ENCODE measurements at places on chromosomes 7 and 10. TPM values are rescaled to one million over a fixed set of nuclear protein-coding genes. Genes with fewer than 3 reads are reported as not detected.

OPN1SW gene
- total RNA-seq = not detected

OR2A5 gene
- not detected for total RNA-seq

DNA sequence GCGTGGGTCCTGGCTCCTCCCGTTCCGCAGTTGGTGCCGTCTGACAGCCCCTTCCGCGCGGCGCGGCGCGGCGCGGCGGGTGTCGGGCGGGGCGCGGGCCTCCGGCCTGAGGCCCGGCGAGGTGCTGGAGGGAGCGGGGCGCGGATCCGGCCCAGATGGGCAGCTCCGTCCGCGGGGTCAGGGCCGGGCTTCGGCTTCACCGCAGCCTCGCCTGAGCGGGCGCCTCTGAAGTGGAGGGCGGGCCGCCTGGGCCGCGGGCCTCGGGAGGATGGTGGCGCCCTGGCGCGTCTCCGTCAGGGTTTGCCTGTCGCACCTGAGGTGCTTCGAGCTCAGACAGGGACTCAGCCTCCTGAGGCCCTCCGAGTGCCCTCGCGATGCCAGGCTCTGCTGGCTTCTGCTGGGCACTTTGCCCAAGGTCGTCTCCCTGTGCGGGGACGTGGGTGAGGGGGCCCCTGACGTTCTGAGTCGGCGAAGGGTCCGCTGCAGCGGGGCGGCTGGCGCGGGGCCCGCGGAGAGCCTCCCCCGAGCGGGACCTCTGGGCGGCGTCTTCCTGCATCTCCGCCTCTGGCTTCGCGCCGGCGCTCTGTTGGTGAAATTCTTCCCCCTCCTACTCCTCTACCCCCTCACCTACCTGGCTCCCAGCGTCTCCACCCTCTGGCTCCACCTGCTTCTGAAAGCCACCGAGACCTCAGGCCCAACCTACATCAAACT, 473 bp downstream of the ADCK2 start:
- H3K4me3 ChIP-seq = peak overlapping the region; percentile 79
- H3K4me1 ChIP-seq = peaks cover 23% of the 10 kb centered on the region
- peak overlapping the region; percentile 81 for H3K27ac ChIP-seq
- H3K36me3 ChIP-seq = no peaks in the 10 kb centered on the region
- no peaks in the 10 kb centered on the region for H3K27me3 ChIP-seq

DNA sequence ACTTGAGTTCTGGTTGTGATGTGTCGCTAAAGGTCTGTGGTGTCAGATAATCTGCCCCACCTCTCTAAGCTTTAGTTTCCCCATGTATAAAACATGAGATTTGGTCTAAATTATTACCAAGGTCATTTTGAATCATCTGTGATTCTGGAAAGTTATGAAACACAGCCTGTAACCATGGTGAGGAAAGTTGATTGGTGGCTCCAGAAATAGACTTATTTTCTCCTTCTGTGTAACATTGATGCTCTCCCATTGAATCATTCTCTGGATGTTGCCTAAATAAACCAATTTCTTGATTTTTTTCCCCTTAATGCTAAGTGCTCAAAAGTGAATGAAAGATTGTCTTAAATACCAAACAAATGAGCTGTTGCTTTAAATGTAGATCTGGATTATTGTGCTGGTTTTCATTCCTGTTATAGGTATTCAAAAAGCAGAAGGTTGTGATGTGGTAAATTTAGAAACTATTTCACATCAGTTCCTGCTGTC, 30.0 kb upstream of the PCGF5 start:
- peaks cover 24% of the 10 kb centered on the region for H3K4me1 ChIP-seq
- DNase-seq = no peak
- H3K27me3 ChIP-seq = no peaks in the 10 kb centered on the region
- H3K4me3 ChIP-seq = no peak overlapping the region
- H3K36me3 ChIP-seq = no peaks in the 10 kb centered on the region
